ENCODE measurements at places on chromosomes 6 and 20.
A peak's percentile ranks its signal among the peaks of the same experiment; 100 is the strongest.

DNA sequence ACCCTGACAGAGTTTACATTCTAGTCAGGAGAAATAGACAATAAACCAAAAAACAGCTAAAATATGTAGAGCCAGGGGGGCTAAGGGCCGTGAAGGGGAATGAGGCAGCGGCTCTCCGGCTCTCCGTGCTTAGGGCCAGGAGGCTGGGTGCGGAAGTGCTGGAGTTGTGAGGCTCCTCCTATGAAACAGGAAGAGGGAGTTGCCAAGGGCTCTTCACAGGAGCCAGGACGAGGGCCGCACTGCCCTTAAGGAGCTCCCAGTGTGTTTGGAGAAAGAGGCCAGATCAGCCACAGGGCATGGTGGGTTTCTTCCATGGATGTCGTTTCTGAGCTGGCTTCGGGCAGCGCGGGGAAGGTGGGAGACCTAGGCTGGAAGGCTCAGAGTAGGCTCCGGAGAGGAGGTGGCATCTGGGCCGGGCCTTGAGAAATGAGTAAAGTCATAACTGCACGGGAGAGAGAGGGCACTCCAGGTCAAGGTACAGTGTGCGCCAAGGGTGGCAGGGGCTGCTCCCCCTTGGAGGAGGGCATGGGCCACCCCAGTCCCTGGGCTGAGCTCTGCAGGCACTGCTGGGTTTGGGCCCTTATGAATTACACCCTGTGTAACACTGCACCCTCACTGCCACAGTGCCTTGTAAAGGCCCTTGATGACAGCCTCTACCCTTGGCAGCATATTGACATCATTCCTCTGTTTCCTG lies 20.8 kb upstream of the MLN start:
- DNase-seq = no peak

GRCh38 chr6:36138667-36139066 lies 8.4 kb downstream of the MAPK13 start:
- no peak for DNase-seq

DNA sequence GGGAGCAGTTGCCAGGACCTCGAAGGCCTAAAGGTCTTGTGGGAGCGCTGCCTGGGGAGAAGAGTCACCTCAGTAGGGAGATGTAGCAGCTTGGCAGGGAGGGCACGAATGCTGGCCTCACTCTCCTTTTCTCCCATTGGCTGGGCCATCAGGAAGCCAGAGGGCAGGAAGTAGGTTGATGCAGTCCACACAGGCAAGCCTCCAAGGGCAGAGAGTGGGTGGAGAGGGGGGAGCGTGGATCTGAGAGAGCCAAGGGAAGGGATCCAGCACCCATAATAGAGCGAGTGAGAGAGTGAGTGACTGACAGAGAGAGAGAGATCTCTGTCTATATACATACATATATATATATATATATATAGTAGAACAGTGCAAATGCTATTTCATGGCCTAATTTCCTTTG lies 215.3 kb upstream of the LRFN2 start:
- DNase-seq = no peak

DNA sequence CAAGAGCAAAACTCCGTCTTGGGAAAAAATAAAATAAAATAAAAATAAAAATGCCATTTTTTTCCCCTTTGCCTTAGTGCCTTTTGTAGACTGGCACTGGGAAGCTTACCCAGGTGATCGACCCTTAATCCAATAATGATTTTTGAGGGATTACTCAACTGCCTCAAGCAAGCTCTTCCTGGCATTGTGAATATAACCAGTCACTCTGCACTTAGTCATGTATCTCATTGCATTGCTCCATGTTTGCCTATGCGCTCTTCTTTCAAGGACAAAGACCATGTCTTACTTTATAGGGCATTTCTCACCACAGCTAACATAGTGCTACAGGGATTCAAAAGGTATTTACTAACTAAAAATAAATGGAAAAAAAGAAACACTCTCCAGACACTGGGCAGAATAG lies 13.0 kb downstream of the GFOD1 start:
- DNase-seq = no peak

GRCh38 chr6:51513891-51514747 lies 573.3 kb downstream of the PKHD1 start:
- peak; percentile 36 for DNase-seq

DNA sequence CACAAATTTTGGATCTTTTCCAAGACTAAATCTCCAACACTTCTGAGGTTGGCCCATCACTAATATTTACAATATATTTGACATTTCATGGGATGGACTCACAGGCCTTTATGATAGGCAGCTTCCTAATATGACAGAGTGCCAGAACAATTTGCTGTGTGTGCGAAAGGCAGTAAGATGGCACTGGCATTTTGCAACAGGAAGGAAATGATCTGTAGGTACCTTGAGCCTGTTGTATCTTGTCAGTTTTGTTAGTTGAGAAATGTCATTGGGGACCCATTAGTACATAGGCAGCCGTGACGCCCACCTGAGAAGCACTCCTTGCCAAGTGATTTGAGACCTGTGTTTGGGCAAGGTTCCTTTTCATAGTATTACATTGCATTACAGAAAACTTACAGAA lies 153.4 kb upstream of the HEY2 start:
- no peak for DNase-seq

GRCh38 chr6:159729598-159730331 lies 2.5 kb downstream of the WTAP start:
- DNase-seq = no peak

DNA sequence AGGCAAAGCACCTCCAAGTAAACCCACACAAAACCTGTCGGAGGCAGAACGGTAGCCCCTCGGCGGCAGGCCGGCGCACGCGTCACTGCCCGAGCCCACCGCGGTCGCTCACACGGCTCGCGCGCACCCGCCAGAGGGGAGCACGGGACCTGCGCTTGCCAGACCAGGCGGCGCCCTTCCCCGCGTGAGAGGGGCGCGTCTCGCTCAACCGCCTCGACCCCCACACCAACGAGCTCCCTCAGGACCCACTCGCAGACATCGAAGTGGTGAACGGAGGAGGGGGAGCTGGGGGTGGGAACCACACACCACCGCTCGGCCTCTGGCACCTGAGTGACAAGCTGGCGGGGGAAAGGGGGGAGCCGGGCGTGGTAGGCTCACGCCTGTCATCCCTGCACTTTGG lies 1513.4 kb upstream of the DEFB115 start:
- no peak for DNase-seq

GRCh38 chr20:61356196-61356595 lies 104.1 kb downstream of the CDH4 start:
- no peak for DNase-seq

- DNase-seq = peak; percentile 76
These were observed 1.1 kb downstream of the PTPRK start for GRCh38 chr6:128519132-128519930.

DNA sequence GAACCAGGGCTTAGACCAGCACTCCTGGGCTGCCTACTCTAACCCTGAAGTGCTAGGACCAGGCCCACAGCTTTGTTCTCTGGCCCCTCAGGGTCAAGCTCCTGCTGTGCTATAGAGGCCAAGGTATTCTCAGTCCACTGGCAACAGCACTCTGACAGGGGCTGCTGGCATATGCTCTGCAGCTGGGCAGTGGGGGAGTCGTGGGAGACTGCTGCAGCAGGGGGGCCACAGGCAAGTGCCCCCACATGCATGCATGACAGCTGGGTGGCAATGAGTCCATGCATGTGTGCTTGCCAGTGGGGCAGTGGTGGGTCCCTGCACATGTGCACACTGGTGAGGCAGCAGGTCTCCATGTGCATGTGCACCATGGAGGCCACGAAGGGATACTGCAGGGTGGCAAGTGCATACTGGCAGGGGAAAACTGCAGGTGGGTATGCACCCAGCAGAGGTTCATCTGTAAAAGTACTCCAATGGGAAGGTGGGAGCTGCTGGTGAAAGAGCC lies 364.9 kb upstream of the IRAK1BP1 start:
- DNase-seq = no peak

- no peak for DNase-seq
These were observed 91.1 kb downstream of the MRPL14 start for GRCh38 chr6:44036196-44036595.

DNA sequence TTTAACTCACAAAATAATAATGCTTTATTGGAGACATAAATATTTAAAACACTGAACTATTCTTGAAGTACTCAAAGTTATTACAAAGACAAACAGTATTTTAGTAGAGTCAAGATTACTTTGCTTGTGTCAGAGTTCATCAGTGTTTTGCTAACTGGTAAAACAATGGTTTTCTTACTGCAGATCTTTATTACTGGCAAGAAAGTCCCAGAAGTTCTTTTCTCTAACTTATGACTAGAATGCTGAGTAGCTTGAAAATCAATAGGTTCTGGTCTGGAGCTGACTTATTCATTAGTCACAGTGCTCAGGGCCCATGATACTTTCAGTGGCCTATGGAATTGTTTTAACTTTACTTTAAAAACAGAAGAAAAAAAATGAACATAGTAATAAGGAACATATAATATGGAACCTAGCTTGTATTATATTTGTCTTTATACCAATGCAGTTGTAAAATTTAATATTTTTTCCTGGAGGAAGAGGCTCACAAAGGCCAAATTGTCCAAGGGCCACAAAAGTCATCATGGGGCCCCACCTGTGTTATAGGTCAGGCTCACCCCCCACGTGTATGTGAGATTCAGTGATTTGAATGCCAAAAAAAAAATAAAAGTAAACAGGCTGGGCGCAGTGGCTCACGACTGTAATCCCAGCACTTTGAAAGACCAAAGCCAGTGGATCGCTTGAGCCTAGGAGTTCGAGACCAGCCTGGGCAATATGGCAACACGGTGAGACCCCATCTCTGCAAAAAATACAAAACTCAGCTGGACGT lies 53.3 kb downstream of the PLEKHG1 start:
- no peak for DNase-seq

- DNase-seq = no peak
These were observed 132.8 kb downstream of the FNDC1 start for GRCh38 chr6:159301810-159302593.

DNA sequence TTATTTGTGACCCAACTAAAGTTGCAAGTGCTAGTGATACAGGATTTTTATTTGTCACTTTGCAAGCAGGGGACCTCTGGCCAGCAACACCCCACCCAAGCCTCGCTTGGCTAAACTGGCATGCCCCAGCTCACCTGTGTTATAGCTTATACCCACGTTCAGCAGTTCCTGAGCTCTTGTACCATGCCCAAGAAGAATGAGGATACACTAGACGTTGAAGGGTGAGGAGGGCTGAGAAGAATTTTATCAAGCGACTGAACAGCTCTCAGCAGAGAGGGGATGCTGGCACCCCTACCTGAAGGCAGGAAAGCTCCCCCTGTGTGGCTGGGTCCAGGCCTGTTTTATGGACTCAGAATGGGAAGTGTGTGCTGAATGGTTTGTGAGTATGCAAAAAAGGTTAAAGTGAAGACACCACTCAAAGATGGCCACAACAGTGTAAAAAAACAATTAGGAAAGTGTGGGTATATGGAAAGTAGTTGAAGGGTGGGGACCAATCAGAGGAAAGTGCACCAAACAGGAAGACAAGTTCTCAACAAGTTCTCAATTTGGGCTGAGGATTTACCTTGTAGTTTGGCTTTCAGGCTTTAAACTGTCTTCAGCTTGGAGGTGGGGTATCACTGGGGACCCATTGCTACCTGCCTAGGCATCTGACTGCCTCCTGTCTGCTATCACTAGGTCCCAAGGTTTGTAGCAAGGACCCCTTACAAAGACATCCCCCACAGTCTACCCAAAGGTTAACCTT lies 15.0 kb downstream of the BTN2A1 start:
- no peak for DNase-seq

Measured in renal pelvis (tissue), 12 donors.